Foreskin keratinocyte (primary cell): ENCODE measurements at places on chromosomes 13 and 19. TPM values are rescaled to one million over a fixed set of nuclear protein-coding genes. Genes with fewer than 3 reads are reported as not detected.

Gene FSD1
- total RNA-seq = 7.3 and 8.6 TPM in 2 replicates

GRCh38 chr13:68350554-68350953, 1120.4 kb upstream of the PCDH9 start:
- DNase-seq = no peak

DNA sequence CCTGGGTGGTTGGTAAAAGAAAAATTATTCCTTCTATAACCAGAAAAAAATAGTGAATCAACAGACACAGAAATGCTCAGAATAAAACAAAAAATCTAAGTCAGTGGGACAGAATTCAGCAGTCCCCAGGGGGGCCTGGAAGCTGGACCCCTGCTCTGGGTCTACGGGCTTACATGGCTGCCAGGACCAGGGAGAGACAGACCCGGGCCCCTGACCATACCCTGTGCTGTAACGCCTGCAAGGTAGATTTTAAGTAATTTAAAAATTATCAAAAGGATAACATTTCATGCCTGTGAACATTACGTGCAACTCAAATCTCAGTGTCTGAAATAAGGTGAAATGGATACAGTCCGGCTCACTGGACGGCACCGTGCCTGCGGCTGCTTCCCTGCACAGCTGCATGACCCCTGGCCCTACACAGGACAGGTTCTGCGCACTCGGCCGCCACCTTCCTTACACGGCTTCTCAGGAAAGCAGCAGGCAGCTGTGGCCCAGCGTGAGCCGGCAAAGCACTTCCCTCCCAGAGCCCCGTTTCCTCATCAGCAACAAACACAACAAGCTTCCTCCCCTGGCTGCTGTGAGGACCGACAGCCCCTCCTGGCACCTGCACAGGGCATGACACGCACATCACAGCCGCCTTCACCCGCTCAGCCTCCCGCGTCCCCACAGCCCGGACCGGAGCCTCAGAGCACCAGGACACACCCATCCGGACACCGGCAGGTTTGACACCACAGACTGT, 22.2 kb downstream of the RASA3 start:
- DNase-seq = no peak

Gene PCP2
- 0.25 TPM in 1 of 2 replicates, not detected in the other for total RNA-seq

DNA sequence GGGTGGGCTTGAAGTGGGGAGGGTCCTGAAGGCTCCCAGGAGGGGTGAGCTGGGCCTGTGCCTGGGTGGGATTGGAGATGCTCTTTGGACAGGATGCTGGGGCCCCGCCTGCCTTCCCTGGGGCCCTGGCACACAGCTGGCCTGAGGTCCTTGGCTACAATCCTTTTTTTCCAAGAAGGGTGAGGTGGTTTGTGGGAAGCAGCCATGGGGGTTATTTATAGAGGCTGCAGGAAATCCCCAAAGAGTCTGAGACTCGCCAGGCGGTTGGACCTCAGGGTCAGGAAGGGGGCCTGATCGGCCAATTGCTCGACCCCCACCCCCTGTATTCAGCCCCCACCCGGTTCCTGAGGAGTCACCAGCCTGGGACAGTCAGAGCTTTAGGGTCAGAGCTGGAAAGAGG, 10.0 kb downstream of the GTPBP3 start:
- no peak for DNase-seq

Gene ZNF541
- not detected in 2 replicates for total RNA-seq

DNA sequence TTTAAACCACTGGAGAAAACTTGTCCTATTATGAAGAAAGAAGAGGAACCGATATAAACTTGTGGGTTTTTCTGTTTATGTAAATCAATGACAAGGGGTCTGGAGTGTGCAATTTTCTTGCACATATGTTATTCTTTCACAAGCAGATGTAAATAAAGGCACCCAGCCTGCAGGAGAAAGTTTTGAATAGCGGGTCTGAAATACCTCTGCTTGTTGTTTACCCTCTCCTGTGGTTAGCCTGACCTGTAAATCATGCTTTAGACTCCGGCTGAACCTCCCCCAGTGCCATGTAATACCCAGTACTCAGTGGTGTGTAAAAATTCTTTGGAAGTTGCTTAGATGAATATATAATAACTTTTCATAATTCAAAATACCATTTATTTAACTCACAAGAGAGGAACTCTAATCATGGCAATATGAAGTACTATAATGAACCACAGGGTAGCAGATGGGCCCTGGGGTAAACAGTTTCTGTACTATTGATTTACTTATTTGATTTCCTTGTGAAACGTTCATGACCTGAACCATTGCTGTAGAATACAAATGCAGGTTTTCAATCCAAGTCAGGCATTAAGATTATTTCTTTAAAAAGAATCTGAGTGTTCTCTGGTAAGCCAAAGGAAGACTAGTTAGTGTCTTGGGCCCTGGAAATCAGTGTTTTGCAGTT, 245.1 kb downstream of the LMO7 start:
- DNase-seq = no peak

Gene CYP4F2
- total RNA-seq = not detected in 2 replicates

Gene LGALS14
- not detected in 2 replicates for total RNA-seq

Gene WDR88
- not detected in 2 replicates for total RNA-seq

Gene SPRY2
- total RNA-seq = 11.5 and 14.1 TPM in 2 replicates

Gene CERS4
- 5.2 and 9.9 TPM in 2 replicates for total RNA-seq

Gene ZGLP1
- total RNA-seq = 1.6 and 2.6 TPM in 2 replicates

Gene SIGLEC5
- total RNA-seq = not detected in 2 replicates
